Activated CD4-positive, CD25-positive, alpha-beta regulatory T cell treated with anti-CD3 and anti-CD28 coated beads, Interleukin-2, amount 50 U/mL, for 72 hours (primary cell): ENCODE measurements at places on chromosomes 4 and X.

GRCh38 chrX:10769696-10770619 is 149.6 kb upstream of the MID1 start:
- DNase-seq = no peak

GRCh38 chr4:160880180-160880579 is 1283.6 kb downstream of the FSTL5 start:
- DNase-seq = no peak

GRCh38 chrX:21610168-21610567 is 48.0 kb downstream of the KLHL34 start:
- DNase-seq = no peak

GRCh38 chrX:38175139-38175538 is 45.5 kb downstream of the SRPX start:
- no peak for DNase-seq

- no peak for DNase-seq
Measured at GRCh38 chr4:170122252-170122651, 32.5 kb upstream of the AADAT start.

- DNase-seq = no peak
Measured at GRCh38 chr4:81392164-81392563, 79.5 kb downstream of the RASGEF1B start.

- no peak for DNase-seq
Measured at GRCh38 chr4:93897559-93897958, 69.0 kb downstream of the ATOH1 start.
